T-helper 17 cell (primary cell): ENCODE measurements at places on chromosomes 5 and 9. TPM values are rescaled to one million over a fixed set of nuclear protein-coding genes. Genes with fewer than 3 reads are reported as not detected.

Gene CLTA
- 43.4 TPM for total RNA-seq

Gene PCDHGA10
- total RNA-seq = 0.18 TPM

Gene DOK3
- 8.0 TPM for total RNA-seq

Gene FUT7
- 7.7 TPM for total RNA-seq

Gene NPR3
- 0.05 TPM for total RNA-seq

Gene FRMD3
- 18.9 TPM for total RNA-seq

Gene GARIN3
- total RNA-seq = not detected

DNA sequence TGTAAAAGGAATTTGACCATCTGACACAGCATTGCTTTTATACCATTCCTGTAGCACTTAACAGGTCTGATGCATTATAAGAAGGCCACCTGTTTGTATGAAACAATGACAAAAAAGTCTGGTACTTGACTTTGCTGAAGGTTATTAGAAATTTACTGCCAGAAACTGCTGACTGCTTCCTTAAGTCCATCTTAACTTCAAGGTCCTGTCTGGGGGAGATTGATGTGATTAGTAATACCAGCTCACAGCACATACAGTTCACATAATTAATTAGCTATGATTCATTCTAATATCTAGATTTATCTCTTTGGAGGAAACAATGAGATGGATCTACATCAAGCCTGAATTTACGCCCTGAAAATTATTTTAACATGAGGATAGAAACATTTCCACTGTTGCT lies 49.6 kb upstream of the TEK start:
- H3K4me3 ChIP-seq = no peak overlapping the region
- H3K27me3 ChIP-seq = no peaks in the 10 kb centered on the region
- no peaks in the 10 kb centered on the region for H3K4me1 ChIP-seq
- no peak overlapping the region for H3K27ac ChIP-seq

GRCh38 chr5:143311428-143311827 lies 92.1 kb downstream of the NR3C1 start:
- H3K36me3 ChIP-seq = peaks cover 9% of the 10 kb centered on the region
- peaks cover 6% of the 10 kb centered on the region for H3K4me1 ChIP-seq
- H3K27me3 ChIP-seq = no peaks in the 10 kb centered on the region
- H3K4me3 ChIP-seq = no peak overlapping the region
- H3K27ac ChIP-seq = no peak overlapping the region

DNA sequence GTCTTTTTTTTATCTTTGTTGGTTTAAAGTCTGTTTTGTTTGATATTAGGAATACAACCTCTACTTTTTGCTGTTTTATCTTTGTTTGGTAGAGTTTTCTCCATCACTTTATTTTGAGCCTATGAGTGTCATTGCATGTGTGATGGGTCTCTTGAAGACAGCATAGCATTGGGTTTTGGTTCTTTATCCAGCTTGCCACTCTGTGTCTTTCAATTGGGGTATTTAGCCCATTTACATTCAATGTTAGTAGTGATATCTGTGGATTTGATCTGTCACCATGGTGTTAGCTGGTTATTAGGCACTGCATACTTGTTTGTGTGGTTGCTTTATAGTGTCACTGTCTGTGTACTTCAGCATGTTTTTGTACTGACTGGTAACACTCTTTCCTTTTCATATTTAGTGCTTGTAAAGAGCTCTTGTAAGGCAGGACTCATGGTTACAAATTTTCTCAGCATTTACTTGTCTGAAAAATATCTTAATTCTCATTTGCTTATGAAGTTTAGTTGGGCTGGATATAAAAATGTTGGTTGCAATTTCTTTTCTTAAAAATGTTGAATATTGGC lies 845.5 kb downstream of the TLE4 start:
- H3K4me3 ChIP-seq = no peak overlapping the region
- no peaks in the 10 kb centered on the region for H3K27me3 ChIP-seq
- H3K36me3 ChIP-seq = no peaks in the 10 kb centered on the region
- DNase-seq = no peak
- no peak overlapping the region for H3K27ac ChIP-seq

- peaks cover 8% of the 10 kb centered on the region for H3K27me3 ChIP-seq
- no peaks in the 10 kb centered on the region for H3K36me3 ChIP-seq
- no peak overlapping the region for H3K27ac ChIP-seq
- no peak overlapping the region for H3K4me3 ChIP-seq
- peaks cover 8% of the 10 kb centered on the region for H3K4me1 ChIP-seq
Observed at GRCh38 chr5:111532886-111533582, 20.7 kb upstream of the STARD4 start.

DNA sequence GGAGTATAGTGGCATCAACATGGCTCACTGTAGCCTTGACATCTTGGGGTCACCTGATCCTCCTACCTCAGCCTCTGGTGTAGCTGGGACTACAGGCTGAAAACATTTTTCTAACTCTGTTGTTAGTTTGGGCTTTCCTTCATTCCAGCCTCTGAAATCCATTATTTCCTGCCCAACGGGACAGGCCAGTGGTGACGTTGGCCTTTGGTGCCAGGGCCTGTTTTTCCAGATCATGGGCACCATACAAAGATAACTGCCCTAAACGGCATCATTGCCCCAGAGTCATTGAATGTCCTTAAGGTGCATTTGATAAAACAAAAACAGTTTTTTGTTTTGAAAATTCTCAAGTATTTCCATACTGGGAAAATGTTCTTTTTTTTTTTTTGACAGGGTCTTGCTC lies 32.1 kb downstream of the PIK3R1 start:
- no peak for DNase-seq
- H3K4me3 ChIP-seq = peak overlapping the region; percentile 3
- H3K27me3 ChIP-seq = no peaks in the 10 kb centered on the region
- peaks cover 54% of the 10 kb centered on the region for H3K4me1 ChIP-seq
- H3K36me3 ChIP-seq = no peaks in the 10 kb centered on the region

- no peaks in the 10 kb centered on the region for H3K4me1 ChIP-seq
- H3K27ac ChIP-seq = no peak overlapping the region
- H3K4me3 ChIP-seq = no peak overlapping the region
- no peaks in the 10 kb centered on the region for H3K36me3 ChIP-seq
Observed at GRCh38 chr5:107290780-107291398, 379.8 kb downstream of the EFNA5 start.

DNA sequence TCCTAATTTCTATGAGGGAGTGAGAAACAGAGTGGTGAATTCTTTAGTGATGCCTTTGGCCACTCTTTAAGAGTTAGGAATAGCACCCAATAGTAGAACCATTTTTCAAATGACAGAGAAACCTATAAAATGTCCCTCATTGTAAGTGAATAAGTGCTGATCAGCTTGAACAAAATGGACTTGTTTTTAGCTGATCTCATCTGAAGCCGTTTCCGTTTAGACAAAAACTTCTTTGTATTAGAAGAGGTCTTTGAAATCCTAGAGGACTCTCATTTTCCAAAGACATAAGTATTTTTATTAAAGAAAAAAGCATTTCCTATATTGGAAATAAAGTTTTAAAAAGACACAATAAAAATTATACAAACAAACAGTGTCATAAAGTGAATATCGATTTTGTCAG lies 273.9 kb downstream of the ARHGEF28 start:
- H3K27me3 ChIP-seq = peaks cover 65% of the 10 kb centered on the region
- peaks cover 7% of the 10 kb centered on the region for H3K4me1 ChIP-seq
- H3K36me3 ChIP-seq = peaks cover 3% of the 10 kb centered on the region
- no peak for DNase-seq
- H3K27ac ChIP-seq = no peak overlapping the region
- no peak overlapping the region for H3K4me3 ChIP-seq

- H3K4me3 ChIP-seq = peak overlapping the region; percentile 83
- no peak for DNase-seq
- H3K27ac ChIP-seq = peak overlapping the region; percentile 91
- H3K27me3 ChIP-seq = no peaks in the 10 kb centered on the region
- peaks cover 68% of the 10 kb centered on the region for H3K4me1 ChIP-seq
Observed at GRCh38 chr9:111909444-111909843, 12.8 kb downstream of the UGCG start.
